ENCODE measurements at places on chromosomes 6 and 20. TPM values are rescaled to one million over a fixed set of nuclear protein-coding genes. Genes with fewer than 3 reads are reported as not detected.

DNA sequence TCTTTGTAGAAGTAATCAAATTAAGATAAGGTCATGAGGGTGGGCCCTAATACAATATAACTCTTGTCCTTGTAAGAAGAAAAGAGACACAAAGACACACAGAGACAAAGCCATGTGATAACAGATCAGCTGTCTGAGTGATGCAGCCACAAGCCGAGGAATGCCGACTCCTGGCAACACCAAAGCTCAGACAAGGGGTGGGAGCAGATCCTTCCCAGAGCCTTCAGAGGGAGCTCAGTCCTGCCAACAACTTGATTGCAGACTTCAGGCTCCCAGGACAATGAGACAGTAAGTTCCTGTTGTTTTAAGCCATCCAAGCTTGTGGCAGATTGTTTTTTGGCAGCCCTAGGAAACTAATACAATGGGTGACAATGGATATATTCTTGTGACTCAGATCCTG is 325.0 kb upstream of the AGPAT4 start:
- no peaks in the 10 kb centered on the region for H3K36me3 ChIP-seq
- no peaks in the 10 kb centered on the region for H3K4me1 ChIP-seq

DNA sequence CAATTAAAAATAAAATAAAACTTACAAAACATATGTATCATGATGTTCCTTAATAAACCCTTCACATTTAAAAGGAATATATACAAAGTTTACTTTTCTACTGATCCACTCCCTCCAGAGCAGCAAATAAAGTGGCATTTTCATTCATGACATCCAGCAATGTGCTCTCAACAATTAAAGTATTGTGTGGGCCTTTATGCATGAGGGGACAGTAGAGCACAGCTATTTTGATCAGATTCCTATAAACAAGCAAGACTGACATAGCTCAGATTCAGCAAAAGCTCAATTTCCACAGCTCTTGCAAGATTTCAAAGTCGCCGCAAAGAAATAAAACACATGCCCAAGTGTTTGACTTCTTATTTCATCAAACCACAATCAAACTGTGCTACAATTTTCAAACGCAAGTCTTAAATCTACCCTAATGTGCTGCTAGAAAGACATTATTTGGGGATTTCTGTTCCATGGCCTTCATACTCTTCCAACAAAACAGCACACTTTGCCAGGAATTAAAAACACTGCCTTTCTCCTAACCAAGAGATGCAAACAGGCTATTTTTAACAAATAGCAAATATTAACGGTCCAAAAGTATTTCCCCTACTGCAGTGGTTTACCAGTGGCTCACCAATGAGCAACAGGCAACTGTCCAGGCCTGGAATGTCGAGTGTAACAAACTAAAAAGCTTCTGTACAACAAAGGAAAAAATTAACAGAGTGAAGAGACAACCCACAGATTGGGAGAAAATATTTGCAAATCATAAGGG is 52.3 kb downstream of the MBOAT1 start:
- no peaks in the 10 kb centered on the region for H3K27me3 ChIP-seq
- no peak for DNase-seq
- H3K27ac ChIP-seq: no peak overlapping the region
- H3K36me3 ChIP-seq: no peaks in the 10 kb centered on the region
- H3K4me3 ChIP-seq: no peak overlapping the region
- H3K4me1 ChIP-seq: no peaks in the 10 kb centered on the region

DNA sequence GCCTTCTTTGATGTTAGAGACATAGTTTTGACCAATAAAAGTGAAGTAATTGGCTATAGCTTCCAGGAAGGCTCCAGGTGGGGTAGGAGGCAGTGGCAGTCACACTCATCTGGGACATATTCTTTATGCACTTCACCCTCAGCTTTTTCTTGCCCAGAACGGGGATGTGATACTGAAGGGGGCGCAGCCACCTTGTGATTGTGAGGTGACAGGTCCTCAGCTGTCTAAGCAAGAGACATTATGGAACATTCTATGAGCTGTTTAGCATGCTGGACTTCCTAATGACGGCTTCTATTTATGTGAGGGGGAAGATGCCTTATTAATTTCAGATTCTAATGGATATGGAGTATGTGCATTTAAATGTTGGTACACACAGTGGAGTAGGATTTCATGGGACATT is 151.3 kb upstream of the ZFP64 start:
- no peak overlapping the region for H3K27ac ChIP-seq
- no peaks in the 10 kb centered on the region for H3K36me3 ChIP-seq
- H3K27me3 ChIP-seq: no peaks in the 10 kb centered on the region
- no peaks in the 10 kb centered on the region for H3K4me1 ChIP-seq
- no peak for DNase-seq

GRCh38 chr6:28393912-28394662 is 5.5 kb downstream of the ZSCAN12 start:
- DNase-seq: no peak
- H3K27me3 ChIP-seq: no peaks in the 10 kb centered on the region
- no peak overlapping the region for H3K27ac ChIP-seq
- peaks cover 18% of the 10 kb centered on the region for H3K36me3 ChIP-seq

GRCh38 chr20:40435146-40435895 is 253.7 kb downstream of the MAFB start:
- no peak for DNase-seq
- H3K27ac ChIP-seq: no peak overlapping the region
- no peaks in the 10 kb centered on the region for H3K36me3 ChIP-seq
- H3K4me3 ChIP-seq: no peak overlapping the region
- no peaks in the 10 kb centered on the region for H3K27me3 ChIP-seq
- H3K4me1 ChIP-seq: no peaks in the 10 kb centered on the region

DNA sequence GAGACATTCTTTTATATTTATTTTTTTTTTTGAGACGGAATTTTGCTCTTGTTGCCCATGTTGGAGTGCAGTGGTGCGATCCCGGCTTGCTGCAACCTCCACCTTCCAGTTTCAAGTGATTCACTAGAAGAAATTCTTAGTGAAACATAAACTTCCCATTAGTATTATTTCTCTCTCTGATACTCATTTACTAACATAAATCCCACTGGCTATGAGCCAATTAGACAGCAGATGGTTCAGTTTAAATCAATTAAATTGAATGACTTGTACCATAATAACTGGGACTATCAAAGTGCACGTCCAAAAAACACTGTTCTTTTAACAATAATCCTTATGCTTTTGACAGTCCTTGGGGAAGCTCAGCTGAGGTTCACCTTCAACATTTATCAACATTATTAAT is 111.2 kb upstream of the PTCHD4 start:
- no peaks in the 10 kb centered on the region for H3K36me3 ChIP-seq
- H3K27me3 ChIP-seq: no peaks in the 10 kb centered on the region
- H3K4me3 ChIP-seq: no peak overlapping the region
- DNase-seq: no peak
- no peaks in the 10 kb centered on the region for H3K4me1 ChIP-seq
- H3K27ac ChIP-seq: no peak overlapping the region

GRCh38 chr6:42387336-42387735 is 64.4 kb downstream of the TRERF1 start:
- H3K27ac ChIP-seq: no peak overlapping the region
- H3K4me3 ChIP-seq: no peak overlapping the region
- H3K36me3 ChIP-seq: no peaks in the 10 kb centered on the region
- H3K27me3 ChIP-seq: no peaks in the 10 kb centered on the region

GPX5 gene
- total RNA-seq: not detected

CLVS2 gene
- 0.19 TPM for total RNA-seq

RGS19 gene
- 4.5 TPM for total RNA-seq

OXT gene
- total RNA-seq: not detected

ZC3H12D gene
- total RNA-seq: 4.9 TPM

Measured in colonic mucosa (tissue), 4 donors.